ENCODE measurements at places on chromosomes 11 and 22.

DNA sequence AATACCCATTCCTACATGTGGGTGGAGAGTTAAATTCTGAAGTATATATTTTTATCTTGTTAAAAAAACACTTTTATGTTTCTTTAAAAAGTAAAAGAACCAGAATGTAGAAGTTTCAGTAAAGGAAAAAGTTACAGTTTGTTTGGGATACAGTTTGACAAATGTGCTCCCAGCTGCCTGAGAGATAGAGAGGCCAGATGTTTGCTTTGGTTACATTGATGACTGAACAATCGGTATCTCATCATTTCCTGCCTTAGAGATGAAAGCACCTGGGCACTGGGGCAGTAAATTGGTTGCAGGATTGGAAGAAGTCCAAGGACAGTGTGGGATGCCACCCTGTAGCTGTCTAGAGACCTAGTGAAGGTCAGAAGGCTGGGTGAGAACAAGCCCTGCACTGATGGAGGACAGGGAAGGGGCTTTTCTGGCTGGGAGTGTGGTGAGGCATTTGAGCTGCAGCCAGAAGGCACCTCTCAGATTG lies 16.6 kb downstream of the MED15 start:
- DNase-seq: no peak

DNA sequence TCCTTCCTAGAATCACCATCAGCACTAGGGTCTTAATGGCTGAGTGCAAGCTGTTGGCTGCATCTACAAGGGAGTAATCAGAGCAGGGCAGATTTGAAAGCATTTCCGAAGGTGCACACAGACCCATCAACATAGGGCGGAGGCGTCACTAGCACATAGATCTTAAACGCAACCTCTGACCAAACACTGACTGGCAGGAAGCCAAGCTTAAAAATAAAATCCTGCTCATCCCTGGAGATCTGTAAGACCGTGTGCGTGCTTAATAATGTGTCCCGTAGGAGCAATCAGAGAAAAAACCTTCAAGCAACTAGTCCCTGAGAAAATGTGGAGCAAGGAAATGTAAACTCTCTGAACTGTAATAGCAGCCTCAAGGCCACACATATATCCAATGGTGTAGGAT lies 470.5 kb downstream of the ETS1 start:
- peak; percentile 33 for DNase-seq

DNA sequence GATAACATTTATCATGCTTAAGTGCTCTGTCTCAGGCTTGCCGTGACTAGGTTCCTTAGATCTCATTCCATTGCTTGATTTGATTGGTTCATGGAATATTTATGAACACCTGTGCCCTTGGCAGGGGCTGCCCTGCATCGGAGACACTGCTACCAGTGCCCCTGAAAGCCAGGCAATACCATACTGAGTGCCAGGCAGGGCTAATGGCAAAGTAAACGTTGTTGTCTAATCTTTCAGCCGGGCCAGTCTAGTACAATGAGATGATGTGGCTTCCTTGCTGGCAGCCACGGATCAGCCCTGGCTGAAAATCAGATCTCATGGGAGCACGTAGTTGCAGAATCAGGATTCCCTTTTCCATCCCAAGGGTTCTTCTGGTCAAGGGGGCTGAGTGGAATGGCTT lies 5.0 kb upstream of the PGA3 start:
- DNase-seq: no peak

- DNase-seq: no peak
These were observed 961 bp downstream of the IPO7 start for GRCh38 chr11:9385327-9385899.

DNA sequence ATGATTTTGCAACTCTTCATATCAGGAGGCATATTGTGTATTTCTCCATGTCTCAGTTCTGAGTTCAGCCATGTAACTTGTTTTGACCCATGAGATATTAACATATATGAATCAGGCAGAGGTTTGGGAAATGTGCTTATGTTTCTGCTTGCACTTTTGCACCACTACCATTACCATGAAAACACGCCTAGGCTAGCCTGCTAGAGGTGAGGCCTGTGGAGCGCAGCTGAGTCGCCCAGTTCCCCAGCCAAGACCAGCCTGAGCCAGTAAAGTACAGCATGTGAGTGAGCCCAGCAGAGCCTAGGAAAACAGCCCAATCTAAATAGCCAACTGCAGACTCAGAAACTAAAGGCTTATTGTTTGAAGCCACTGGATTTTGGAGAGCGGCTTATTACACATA lies 18.4 kb upstream of the MYOD1 start:
- no peak for DNase-seq

- no peak for DNase-seq
These were observed 56.6 kb upstream of the PRDM11 start for GRCh38 chr11:45089676-45090499.

All from left kidney (tissue), 8 donors.